CD4-positive, alpha-beta T cell (primary cell): ENCODE measurements at places on chromosomes 5 and 9.

GRCh38 chr5:60843936-60844905 is at the start of gene ELOVL7:
Gene ELOVL7 (minus strand): TSS chr5:60844269. CDS start chr5:60787397, 56,872 bp downstream.
- peak; percentile 42 for DNase-seq

DNA sequence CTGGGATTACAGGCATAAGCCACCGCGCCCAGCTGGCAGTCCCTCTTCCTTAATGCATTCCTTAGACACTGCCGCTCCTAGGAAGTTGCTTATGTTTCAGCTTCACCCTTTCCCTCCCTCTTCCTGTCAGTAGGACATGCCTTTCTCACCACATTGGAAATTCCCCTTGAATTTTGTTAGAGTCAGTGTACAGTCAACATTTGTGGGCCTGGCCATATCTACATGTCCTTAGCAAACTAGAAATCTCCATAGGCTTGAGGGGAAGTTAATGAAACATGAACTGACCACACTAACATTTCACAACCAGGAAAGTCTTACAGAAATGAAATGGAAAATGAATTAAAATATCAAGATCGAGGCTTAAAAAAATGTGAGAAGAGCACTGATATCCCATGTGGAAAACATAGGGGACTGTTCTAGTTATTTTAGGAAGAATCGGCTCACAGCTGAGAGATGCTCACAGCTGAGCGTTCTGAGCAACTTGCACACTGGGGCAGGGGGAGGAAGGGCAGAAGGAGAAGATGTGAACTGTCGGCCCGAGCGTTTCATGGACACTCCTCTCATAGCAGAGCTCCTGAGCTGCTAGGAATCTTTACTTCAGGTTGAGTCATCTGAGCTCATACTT is 21.1 kb upstream of the LVRN start:
- no peak for DNase-seq

- no peak for DNase-seq
These were observed 27.2 kb downstream of the RORB start for GRCh38 chr9:74524289-74524688.

DNA sequence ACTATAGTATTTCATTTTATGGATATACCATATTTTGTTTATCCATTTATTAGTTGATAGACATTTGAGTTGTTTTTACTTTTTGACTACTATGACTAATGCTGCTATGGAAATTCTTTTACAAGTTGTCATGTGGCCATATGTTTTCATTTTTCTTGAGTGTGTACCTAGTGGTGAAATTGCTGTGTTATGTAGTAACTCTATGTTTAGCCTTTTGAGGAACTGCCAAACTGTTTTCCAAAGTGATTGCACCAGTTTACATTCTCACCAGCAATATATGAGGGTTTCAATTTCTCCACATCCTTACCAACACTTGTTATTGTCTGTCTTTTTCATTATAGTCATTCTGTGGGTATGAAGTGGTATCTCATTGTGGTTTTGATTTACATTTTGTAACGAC is 75.4 kb downstream of the GRIA1 start:
- DNase-seq = no peak

DNA sequence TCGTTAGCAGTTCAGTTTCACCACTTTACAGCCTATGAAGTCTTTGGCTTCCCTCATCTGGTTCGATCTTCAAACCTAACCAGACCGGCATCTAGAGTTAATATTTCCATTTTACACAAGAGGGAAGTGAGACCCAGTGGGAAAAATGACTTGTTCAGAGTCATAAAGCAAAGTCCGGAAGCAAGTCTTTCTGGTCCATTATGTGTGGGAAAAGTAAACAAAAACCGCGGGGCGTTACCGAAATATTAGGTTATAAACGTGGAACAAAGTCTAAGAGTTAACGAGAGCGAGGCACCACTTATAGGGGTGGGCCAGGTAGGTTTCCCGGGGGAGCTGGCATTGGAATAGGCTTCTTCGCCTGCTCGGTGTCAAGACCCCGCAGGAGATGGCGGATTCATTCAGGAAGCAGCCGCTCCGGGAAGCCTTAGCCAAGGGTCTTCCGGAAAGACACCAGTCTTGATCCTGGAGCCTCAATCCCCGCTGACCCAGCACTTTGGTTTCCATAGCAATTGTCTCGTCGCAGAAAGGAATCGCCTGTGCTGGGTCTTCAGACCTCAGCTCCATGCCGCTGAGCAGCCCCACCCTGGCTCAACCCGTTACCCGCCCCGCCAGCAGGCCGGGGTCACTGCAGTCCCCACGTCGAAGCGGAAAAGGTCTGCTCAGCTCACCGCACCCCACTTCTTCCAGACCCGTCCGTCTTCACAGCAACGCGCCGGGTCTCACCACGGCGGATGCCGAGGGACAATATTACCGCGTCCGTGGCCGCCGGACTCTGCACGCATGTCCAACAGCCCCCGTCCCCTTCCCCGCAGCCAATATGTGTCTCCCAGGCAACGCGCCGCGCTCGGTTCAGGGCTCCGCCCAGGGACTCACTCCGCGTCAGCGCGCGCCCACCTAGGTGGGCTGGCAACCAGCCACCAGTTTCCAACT is at the start of gene C5orf52:
C5orf52 (plus strand) TSS at position 872 of the 930 bp plus-strand sequence. CDS start 82 bp downstream, outside the sequence.
- DNase-seq = no peak
